ENCODE measurements at places on chromosomes 12 and 14. TPM values are rescaled to one million over a fixed set of nuclear protein-coding genes. Genes with fewer than 3 reads are reported as not detected.

Gene ESR2
- 0.10 TPM for total RNA-seq

Gene FIGNL2
- not detected for total RNA-seq

DNA sequence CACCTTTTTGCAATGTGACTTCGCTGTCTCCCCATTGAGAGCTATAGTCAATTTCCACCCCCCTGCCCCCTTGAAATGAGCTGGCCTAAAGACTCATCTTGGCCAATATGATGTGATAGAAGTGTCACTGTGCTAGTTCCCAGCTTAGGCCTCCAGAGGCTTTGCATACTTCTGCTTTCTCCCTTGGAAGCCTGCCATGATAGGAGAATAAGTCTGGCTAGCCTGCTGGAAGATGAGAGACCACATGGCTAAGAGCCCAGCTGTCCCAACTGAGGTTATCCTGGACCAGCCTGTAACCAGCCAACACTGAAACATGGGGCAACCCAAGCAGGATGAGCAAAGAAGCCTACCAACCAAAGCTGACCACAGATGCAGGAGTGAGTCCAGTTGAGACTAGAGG lies 196.9 kb downstream of the GRIN2B start:
- DNase-seq: no peak

DNA sequence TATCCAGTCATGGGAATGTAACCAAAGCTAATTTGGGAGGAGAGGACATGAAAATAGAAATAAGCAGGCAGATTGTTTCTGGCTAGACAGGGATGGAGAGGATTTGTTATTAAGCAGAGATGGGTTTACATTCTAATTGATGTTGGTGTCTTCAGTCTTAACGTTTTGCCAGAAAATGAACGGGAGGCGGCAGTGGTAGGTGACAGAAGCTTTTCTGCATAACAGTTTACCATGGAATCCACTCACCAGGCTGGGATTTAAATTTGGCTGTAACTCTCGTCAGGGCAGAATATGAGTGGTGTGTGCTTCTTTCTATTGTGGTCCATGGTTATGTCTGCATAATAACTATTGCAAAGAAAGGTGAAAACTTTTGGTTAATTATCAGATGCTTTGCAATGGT lies 50.2 kb upstream of the OTX2 start:
- DNase-seq: no peak

DNA sequence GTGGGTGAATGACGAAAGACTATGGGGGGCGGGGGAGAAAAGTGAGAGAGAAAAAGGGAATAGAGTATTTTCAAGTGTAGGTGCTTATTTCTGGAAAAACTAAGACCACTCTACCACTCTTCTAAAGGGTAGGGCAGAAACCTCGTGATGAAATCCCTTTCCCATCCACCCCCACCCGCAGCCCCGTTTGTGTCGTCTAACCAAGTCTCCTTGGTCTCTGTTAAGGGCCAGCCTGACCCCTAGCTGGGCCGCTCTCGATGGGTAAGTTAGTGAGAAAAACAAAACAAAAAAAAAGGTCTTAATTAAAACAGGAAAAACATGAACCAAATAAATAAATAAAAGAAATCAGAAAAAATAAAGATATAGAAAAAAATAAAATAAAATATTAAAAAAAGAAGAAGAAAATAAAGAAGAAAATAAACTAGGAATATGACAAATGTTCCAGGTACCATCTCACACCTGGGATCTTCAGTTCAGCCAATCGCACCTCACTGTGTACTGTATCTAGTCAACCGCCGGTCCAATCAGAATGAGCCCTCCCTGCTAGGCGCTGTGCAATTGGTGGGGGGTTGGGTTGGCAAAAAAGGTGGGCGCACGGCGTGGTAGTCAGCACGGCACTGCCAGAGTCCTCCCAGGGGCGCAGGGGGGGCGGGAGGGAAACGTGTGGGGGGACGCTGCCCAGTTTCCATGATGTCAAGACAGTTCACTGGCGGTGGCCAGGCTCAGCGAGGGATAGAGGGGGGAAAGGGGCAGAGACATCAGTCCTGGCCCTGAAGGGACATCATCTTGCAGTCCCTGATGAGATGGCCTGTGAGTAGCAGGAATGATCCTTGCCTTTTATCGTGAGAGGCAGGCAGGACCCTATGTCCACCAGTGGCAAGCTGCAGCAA lies 9.8 kb upstream of the CDH24 start:
- no peak for DNase-seq

DNA sequence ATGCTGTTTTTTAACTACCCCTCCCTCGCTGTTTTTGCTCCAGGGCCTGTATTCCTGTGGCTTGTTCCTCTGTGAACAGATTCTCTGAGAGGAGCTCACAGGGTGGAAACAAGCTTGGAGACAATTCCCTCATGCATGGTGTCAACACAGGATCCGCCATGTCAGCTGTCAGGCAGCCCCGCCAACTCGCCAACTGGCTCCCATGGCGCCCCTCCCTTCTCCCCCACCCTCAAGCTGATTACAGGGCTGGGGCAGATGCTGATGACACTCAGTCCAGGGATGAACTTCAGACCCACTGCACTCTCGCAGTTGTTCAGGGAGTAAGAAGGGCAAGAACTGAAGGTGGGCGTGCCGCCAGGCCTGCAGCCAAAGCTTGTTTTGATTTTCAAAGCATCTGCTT lies 229.9 kb downstream of the NTF3 start:
- no peak for DNase-seq

GRCh38 chr14:102230481-102231210 lies 74.3 kb downstream of the MOK start:
- DNase-seq: no peak

DNA sequence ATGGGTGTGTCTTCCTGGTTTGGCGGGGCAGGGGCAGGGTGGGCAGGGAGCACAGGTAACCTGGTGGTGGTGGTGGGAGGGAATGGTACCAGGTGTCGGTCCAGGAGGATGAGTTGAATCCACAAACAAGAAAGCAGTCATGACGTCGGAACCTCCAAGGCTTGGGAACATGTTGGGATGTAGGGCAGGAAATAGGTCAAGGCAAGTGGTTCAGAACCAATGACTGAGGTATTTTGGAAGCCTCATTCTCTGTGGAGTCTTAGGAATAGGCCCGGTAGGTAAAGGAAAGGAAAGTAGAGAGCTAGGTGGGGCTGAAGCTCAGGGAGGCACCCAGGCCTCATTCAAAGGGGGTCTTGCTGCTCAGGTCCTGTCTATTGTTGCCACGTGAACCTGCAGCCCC lies 39.1 kb upstream of the TMED10 start:
- no peak for DNase-seq

- no peak for DNase-seq
These were observed 3.3 kb downstream of the NEMF start for GRCh38 chr14:49849213-49849847.
